GM04503 (cell line): ENCODE measurements at places on chromosomes 11 and 22.

DNA sequence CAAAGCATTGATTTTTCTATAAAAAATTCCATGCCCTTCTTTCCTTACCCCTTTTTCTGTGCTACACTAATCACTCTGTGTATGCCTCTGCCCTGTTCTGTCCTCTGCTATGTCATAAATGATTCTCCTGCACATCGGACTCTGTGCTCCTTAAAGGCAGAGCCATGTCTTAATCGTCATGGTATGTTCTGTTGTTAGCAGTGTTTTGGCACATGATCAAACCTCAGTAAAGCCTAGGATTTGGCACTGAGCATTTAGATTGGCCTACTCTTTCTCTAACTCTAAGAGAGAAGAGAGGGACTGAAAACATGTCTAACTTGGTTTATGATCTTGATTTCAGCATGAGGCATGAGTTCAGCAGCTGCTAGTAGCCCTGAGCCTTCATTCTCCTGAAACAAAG is 266.9 kb downstream of the AASDHPPT start:
- DNase-seq, result peak; percentile 17

DNA sequence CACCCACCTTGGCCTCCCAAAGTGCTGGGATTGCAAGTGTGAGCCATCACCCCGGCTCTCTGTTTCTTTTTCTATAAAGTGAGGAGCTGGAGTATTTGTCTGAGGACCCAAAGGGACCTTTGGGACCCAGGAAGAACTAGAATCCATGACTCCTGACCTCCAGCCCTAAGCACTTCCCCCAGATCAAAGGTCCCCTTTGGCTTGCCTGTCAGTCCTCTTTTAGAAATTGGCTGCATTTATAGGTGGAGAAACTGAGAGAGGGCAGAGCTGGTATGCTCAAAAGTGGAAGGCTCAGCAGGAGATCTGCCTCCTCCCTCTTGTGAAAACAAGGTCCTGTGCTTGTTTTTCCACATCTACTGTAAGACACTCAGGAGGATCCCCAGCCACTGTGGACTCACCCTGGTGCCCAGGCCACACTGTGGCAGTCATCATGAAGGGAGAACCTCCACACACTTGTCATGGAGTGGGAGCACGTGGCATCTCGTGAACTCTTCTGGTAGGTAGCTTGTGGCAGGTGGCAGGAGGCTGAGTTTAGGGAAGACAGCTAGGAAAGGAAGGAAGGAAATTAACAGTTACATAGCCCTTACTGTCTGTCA is 12.4 kb upstream of the PLEKHA7 start:
- DNase-seq, result no peak

GRCh38 chr11:92837595-92837994 is 131.9 kb upstream of the MTNR1B start:
- DNase-seq, result no peak

GRCh38 chr11:31822175-31822926 is 11.2 kb upstream of the PAX6 start:
- no peak for DNase-seq

- DNase-seq, result no peak
Measured at GRCh38 chr11:12853652-12854296, 155.3 kb upstream of the RASSF10 start.

- no peak for DNase-seq
Measured at GRCh38 chr11:69567951-69568808, 72.8 kb upstream of the CCND1 start.

DNA sequence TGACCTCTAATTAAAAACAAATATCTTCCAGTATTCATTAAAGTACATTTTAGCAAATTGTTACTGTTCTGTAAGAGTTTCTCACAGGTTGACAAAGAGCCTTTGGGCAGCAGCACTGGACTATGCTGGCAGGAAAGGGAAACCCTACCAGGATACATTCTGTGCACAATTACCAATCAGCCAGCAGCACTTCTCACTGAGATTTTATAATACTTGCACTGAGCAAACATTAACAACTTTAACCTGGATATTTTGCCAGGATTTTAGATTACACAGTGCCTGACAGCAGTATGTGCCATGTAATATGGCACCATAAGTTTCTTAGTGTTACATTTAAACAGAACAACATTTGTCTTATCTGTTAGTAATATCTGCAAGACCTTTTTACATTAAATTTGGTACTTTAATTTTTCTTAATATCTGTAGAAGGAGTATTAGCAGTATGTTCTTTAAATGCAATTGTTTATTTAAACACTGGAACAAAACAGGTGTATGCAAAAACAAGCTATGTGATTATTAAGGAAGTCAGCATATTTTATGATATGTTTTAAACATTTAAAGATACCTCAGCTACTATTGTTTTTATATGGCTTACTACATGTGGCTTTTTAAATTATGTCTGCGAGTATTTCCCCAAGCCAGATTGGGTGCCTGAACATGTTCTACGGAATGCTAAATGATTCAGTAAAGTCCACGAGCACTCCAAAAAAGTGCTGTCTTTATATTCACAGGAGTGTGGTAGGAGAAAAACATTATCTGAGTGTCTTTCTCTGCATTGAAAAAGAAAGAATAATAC is 699.0 kb upstream of the LUZP2 start:
- DNase-seq, result no peak

DNA sequence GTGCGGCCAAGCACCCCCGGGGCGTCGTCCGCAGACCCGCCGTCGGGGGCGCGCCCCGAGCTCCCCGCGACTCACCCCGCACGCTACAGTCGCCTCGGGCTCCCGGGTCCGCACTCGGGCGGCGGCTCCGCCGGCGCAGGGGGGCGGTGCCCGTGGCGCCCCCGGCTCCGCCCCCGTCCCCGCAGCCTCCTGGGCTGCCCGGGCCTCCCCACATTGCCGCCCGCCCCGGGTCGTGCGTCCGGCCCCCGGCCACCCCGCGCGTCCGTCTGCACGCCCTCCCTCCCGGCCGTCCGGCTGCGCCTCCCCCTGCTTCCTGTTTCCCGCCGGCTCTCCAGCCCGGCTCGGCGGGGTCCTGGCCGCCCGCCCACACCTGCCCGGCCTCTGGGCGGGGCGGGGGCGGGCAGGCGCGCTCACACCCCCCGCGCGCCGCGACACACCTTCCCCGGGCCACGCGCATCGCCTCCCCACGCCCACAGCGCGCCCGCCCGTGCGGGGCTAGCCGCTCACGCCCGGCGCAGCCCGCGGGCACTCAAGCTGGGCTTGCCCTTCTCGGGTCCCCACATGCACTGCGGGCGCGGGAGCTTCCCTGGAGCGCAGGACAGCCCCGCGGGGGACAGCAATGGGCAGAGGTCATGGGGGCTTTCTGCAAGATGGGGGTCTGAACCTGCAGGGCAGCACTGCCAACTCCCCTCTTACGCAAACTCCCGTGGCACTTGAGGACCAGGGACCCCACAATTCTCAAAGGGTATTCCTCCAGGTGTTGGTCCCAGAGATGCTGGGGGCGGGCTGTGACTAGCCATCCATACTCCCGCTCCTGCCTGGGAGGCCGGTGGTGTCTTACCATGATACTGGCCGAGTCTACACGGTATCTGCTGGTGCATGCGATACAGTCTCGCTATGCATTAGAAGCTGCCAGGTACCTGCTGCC is at the start of gene CARD10:
TSS of gene CARD10 (minus strand) at position 148 of the 928 bp plus-strand sequence. CDS start 215 bp downstream, outside the sequence.
- no peak for DNase-seq

DNA sequence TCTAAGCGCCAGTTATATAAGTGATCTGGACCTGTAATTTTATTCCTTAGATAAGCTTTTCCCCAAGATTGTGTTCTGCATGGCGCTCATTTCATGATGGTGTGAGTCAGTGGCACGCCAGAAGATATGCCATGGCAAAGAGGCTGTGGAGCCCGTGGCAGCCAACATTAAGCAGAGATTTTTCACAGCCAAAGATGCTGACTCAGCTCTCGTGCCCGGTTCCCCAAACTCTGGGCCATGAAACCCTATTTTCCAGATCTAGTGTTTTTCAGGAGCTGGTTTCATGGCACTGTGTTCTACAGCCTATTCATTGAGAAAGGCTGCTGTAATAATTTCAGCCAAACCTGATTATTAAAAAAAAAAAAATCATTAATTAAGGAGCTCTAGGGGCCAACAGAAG is 15.4 kb upstream of the LINC01488 start:
- DNase-seq, result no peak

DNA sequence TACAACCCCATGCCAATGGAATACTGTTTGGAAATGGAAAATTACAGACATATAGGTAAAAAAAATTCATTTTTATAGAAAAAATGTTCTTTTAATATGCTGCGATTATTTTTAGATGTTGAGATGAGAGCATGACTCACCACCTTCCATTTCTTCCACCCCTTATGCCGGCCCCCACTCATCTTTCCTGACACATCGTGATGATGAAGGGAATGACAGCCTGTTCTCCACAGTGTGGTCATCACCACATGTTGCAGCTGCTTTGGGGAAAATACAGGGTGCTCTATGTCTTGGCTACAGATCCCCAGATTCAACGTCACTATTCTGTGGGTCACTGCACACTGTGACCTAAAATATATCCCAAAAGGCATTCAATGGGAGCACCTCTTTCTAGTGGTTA is 916.2 kb downstream of the METTL15 start:
- no peak for DNase-seq

GRCh38 chr11:64844330-64845128 is at the start of gene CDC42BPG:
CDC42BPG (minus strand) TSS chr11:64844653; CDS start chr11:64844569, 84 bp downstream.
- no peak for DNase-seq

DNA sequence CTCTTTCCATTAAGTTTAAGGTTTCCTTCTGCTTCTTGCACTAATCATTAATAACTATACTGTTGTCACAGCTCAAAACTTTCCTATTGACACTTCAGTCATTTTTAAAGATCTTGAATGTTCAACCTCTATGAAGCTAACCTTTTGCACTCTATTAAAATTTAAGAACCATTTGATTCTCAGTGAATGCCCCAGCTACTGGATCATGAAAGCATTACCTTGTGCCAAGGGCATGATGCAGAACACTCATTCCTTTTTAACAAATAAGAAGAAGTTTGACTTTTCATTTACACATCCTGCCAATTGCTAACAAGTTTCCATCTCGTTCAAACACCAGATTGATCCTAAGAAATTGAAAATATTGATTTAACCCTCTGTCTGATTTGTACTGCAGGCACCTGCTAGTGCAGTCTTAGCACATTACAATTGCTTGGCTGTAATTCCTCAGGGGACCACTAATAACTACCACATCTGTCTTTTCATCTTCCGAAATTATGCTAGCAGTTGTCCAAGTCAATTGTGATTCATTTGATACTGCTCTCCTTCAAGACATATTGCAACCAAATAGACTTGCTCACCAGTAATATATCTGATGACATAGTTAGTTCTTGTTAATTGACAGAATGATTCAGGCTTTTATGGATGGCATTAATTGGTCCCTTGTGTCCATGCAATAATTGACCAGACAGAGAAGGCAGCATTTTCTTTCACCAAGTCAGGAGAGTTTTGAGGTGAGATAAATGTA is 158.4 kb downstream of the TEAD1 start:
- no peak for DNase-seq

GRCh38 chr11:118596224-118597146 is 10.9 kb upstream of the PHLDB1 start:
- no peak for DNase-seq

DNA sequence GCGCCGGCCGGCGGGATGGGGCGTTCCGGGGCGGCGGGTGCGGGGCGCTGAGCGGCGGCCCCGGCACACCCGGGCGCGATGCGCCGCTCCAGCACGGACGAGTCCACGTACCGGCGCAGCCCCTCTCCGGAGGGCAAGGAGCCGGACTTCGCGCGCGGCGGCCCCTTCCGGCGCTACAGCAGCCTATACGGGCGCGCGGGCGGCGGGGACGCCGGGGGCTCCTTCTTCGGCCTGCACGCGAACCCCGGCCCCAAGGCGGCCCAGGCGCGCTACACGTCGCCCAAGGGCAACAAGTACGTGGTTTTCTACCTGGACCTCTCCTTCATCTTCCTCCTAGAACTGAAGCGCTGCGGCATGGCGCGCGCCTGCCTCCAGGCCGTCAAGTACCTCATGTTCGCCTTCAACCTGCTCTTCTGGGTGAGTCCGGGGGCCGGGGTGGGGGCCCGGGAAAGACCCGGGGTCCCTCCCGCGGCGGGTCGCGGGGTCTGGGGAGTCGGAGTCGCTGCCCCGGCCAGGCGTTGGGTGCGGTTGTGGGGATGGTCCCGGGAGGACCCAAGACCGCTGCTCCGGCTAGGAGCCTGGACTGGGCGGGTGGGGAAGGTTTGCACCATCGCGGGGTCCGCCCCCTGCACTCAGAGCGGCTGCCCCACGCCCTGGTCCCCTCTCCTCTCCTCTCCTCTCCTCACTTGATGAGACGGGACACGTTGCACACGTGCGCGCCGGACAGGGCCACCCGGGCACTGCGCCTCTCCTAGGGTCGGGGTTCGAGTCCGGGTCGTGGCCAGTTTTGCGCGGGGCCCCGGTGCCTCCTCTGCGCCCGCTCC is 7.5 kb downstream of the TSPAN4 start:
- no peak for DNase-seq

GRCh38 chr11:62472063-62472884 is 53.4 kb downstream of the SCGB1A1 start:
- no peak for DNase-seq

DNA sequence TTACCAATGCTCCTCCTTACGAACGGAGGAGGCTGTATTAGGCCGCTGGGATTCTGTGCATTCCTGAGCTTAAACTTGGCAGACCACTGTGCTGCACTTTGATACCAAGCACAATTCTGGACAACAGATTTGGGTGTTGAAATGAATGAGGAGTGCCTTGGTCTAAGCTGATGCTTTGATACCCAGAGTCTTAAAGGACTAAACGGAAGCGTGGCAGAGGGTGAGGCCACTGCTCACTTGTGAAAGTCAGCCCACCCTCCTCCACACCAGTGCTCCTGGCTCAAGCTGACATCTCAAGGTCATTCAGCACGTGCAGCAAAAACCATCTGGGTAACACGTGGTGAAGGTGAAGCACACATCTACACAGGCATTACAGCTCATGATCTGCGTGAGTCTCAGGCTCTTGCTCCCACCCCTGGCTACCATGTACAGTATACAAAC is 85.9 kb downstream of the MICAL3 start:
- no peak for DNase-seq

- no peak for DNase-seq
Measured at GRCh38 chr22:22210375-22210774, 34.2 kb upstream of the VPREB1 start.

DNA sequence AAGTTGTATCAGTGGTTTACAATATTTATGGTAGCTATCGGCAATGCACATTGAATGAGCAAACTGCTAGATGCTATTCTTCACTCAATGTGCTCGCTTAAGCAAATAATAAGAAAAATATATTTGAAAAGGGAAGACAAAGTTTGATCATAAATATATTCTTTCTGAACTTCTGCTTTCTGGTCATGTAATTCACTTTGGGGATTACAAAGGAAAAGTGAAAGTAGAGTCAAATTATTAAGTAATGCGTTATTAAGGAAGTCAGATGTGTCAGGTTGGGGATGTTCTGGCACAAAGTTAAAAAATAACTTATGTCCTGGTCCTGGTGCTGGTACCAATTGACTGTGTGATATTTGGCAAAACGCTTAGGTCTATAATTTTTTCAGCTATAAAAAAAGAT is 98.0 kb upstream of the TRIM77 start:
- no peak for DNase-seq

DNA sequence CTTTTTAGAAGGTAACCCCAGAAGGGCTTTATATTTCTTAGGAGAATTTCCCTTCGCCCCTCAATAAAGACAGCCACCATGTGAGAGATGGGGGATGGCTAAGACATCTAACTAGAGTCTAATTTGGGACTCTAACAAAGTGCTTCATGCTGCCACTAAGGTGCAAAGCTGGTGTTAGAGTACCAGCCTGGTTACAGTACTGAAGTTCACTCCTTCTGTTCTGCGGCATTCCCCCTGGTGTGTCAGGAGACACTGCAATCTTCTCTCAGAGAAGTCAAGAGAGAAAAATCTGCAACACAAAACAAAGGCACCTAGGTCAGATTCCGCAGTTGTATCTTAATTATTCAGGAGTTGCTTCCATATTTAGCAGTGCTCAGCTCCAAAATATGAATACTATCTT is 603.0 kb upstream of the CADM1 start:
- DNase-seq, result no peak

GRCh38 chr11:21254055-21254454 is 584.7 kb downstream of the NELL1 start:
- no peak for DNase-seq
